ENCODE measurements at places on chromosomes 1 and 21.
A peak's percentile ranks its signal among the peaks of the same experiment; 100 is the strongest.

GRCh38 chr1:106746448-106747085, 309.9 kb upstream of the PRMT6 start:
- DNase-seq, result no peak

DNA sequence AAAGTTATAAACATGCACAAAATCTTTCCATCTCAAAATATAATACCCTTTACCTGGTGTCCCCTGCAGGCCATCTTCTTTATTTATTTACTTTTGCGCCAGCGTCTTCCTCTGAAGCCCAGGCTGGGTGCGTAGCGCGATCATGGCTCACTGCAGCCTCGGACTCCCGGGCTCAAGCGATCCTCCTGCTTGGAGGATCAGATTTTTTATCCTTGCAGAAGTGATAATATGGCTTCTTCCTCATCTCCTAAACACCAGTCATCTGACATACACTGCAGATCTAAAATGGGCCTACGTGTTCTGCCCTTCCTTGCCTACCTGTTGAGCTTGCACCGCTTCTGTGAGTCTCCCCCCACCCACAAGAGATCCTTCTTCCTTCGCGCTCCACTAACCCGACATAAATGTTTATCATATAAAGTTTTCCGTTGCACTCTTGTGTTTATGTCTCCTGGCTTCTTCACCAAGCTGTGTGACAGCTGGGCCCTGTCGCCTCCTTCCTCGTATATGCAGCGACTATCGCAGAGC, 506 bp upstream of the SRP9 start:
- DNase-seq, result peak; percentile 4

DNA sequence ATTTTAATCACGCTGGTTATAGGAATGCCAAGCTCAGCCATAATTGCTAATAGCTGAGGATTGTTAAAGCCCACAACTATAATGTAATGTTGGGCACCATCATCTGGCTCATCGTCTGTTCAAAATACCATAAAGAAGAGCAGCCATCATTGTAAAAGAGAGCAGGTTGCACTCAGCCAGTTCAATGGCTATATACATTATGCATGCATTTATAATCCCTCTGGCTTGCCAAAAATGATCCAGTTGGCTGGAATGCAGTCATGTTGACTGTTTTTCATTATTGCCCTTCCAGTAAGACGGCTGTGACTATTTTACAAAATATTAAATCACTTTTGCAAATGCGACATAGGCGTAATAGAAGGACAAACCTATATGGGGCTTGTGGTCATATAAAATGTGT, 85.3 kb downstream of the SPAG17 start:
- DNase-seq, result no peak

GRCh38 chr21:45227735-45228134, 60.0 kb downstream of the POFUT2 start:
- no peak for DNase-seq

GRCh38 chr1:87497380-87498203, 168.9 kb downstream of the LMO4 start:
- no peak for DNase-seq

DNA sequence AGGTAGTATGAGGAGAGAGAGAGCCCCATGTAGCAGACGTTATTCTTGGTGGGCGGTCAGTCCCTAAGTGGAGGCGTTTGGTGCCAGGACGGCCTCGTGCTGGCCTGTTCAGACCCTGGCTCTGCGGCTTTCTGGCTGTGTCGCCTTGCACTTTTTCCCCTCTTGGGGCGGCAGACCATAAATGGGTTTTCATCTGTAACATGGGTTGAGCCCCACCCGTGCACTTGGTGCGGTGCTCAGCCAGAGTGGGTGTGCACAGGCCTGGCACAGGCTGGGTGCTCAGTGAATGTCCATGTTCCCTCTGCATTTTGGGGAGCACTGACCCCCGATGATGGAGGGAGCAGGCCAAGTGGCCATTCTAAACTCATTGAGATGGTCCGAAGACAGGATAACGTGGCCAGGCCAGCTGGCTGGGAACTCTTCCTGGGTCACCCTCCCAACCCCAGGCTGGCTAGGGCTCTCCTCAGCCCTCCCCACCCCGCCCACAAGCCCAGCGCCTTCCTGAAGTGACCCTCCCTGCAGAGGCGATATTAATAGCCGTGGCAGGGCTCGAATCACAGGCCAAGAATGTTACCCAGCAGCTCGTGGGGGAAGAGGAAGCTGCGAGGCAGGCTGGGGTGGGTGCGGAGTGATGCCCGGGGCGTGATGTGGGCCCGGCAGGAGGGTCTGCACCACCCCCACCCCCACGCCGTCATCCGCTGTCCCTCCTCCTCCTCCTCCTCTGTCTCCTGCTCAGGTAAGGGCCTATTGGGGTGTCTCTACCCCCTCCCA, 78.5 kb downstream of the ARHGEF10L start:
- DNase-seq, result no peak

GRCh38 chr1:5492846-5493245, 499.4 kb downstream of the NPHP4 start:
- no peak for DNase-seq

- DNase-seq, result no peak
These were observed 80.4 kb upstream of the ARHGAP29 start for GRCh38 chr1:94317790-94318188.
